ENCODE measurements at places on chromosomes 1 and 21.

GRCh38 chr1:243964915-243965314 is 86.2 kb upstream of the ZBTB18 start:
- no peak for DNase-seq

- DNase-seq: no peak
Measured at GRCh38 chr1:209875515-209875914, 47.7 kb downstream of the UTP25 start.

DNA sequence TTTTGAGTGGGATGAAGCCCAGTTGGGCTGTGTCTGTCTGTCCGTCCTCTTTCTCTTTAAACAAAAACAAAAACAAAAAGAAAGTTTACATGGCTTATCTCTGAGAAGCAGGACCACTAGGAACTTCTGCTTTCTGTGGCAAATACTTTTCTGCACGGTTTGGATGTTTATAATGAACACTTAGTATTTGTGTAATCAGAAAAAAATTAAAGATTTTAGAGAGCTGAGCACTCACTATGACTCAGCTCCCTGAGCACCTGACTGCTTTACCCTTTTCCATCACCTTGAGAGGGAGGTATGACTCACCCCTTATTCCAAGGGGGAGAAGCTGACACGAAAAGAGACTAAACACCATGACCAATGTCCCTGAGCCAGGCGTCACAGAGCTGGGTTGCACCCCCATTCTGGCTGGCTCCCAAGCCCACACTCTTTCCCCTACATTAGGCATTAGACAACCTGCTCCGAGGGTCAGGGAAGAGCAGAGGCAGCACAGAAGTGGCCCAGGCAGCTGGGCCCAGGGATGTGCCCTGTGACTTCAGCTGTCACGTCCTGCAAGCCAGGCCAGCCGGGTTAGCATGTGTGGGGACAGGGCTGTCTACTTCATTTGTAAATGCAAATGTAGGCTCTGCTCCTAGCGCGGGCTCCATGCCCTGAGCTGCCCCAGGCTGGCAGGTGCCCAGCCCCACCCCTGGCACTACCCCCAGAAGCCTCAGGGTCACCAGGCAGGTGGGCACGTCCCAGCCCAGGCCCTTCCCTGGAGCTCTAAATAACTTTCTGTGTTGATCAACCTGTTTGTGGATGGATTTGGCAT is 30.4 kb downstream of the RAP1GAP start:
- no peak for DNase-seq

DNA sequence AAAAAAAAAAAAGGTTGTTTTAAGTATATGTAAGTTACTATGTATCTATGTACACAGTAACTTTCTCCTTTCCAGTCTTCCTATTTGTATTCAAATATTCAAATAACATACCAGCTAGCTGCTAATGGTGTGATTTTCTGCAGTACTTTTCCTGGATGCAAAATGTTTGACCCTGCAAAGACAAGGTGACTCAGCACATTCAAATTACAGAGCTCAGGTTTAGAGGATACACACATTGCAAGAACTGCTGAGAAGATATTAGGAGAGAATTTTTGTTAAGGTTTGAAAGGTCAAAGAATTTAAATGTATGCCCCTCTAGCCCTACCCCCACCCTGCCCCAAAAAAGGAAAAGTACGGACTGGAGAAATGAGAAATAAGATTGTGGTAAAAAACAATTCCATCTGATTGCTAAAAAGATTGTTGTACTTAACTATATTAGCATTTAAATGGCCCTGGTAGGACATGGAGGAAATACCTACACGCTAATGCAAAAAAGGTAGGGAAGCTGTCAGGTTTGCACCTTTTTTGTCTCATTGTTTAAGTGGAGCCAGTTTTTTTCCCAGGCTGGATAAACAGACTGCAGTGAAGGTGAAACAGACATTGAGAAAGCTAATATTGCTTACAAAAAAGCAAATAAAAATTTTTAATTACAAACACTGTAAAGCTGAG is 45.6 kb downstream of the ZNF281 start:
- DNase-seq: no peak

GRCh38 chr1:198363625-198364151 is 176.8 kb downstream of the ATP6V1G3 start:
- DNase-seq: no peak

GRCh38 chr1:2559509-2560298 is 3.5 kb downstream of the TNFRSF14 start:
- DNase-seq: no peak

DNA sequence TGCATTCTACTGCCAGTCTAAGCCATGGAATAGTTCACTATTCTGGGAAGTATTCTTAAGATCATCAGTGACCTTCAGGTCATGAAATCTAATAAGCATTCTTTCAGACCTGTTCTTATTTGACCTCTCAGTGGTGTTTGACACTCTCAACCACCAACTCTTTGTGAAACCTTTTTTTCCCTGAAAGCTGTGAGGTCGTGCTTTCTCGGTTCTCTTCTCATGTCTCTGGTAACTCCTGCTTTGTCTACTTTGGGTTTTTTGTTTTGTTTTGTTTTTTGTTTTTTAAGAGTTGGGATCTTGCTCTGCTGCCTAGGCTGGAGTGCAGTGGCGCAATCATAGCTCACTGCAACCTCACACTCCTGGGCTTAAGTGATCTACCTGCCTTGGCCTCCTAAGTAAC is 56.3 kb downstream of the POU2F1 start:
- no peak for DNase-seq

GRCh38 chr21:22650226-22650625 is 1652.0 kb downstream of the NCAM2 start:
- no peak for DNase-seq
